ENCODE measurements at places on chromosomes 1 and 21.

DNA sequence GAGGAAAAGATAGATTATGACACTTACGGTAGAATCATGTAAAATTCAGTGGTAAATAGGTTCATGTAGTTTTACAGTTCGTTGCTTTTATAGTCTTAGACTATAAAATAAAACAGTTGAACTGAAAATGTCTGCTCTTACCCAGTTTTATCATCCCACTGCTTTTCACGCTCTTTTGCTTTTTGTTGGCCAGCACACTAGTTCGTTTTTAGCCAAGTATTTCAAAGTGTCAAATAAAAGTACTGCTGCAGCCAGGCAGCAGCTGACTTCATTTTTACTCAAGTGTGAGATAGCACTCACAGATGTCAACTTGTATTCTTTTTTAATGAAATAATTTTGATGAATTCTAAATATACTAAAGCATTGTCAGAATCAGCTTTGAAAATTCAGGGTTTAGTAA lies 18.5 kb upstream of the BTG3 start:
- DNase-seq, result no peak

- no peak for DNase-seq
These were observed 13.5 kb upstream of the MYOM3 start for GRCh38 chr1:24125456-24125855.

DNA sequence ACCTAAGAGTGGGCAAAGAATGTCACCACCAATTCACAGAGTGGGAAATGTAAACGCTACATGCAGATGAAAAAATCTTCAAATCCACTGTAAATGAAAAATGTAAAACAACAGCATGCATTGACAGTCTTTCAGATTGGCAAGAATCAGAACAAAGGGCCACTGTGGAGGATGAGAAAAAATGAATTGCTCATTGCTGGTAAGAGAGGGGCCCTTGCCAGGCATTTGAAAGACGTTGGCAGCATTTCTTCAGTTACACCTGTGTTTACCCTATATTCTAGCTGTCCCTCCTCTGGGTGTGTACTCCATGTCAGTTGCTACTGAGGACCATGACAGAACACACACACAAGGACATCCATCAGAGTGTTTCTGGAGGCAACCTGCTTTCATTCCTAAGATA lies 25.8 kb upstream of the AADACL3 start:
- DNase-seq, result no peak

- peak; percentile 70 for DNase-seq
These were observed 92.1 kb upstream of the ADAMTS5 start for GRCh38 chr21:27058673-27059605.

DNA sequence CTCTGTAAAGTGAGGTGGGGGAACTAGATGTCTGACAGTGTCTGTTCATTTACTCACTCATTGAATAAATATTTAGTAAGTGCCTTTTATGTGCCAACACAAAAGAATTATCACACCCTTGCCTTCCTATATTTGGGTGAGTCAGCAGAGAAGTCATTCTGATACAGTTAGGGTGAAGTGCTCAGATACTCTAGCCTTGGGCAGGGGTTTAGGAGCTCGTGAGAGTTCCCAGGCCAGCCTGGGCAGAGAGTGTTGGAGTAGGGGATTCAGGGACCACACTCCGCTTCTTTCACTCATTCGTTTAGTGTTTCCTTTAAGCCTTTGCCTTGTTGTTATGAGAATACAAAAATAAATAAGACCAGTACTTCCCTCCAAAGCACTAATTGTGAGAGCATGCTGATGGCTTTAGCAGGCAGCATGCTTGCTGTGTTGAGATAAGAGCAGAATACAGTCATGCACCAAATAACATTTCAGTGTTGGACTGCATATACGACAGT lies 83.9 kb downstream of the DYRK1A start:
- peak; percentile 62 for DNase-seq

GRCh38 chr1:33048426-33048825 lies 11.7 kb upstream of the AK2 start:
- no peak for DNase-seq

GRCh38 chr1:192983349-192983980 lies 75.7 kb downstream of the UCHL5 start:
- no peak for DNase-seq

DNA sequence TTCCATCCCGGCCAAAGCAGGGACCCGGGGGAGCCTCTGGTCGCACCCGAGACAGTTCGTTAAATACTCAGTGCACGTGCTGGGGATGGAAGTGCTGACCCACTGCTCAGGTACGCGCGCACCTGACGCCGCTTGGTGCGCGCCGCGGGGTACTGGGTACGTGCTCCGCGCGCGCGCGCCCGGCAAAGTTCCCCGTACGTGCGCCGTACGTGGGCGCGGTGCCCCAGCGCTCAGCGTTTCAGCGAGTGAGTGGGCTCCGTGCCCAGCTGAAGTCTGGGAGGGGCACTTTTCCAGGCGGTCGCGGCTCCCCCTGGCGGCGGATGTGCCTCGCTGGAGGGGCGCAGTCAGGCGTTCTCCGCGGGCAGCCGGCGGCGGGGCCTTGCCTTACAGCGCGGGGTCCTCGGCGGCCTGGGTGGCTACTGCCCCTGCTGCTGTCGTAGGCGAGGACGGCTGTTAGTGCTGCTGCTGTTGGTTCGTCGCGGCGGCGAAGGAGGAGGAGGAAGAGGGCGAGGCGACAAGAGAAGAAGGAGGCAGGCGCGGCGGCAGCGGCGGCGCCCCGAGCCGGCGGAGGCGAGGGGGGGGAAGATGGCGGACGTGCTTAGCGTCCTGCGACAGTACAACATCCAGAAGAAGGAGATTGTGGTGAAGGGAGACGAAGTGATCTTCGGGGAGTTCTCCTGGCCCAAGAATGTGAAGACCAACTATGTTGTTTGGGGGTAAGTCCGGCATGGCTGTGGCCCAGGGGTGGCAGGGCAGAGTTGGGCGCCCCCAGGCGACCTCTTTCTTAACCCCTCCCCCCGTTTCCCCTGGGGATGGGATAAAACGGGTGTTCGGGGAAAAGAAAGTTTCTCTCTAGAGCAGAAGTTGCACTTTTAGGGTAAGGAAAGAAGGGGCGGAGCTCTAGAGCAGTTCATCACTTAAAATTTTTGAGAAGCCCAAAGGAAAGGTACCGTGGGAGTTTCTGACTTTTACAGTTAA lies at the start of gene CDC73:
Gene CDC73, plus strand, starts transcription at position 416 of the 978 bp plus-strand sequence. Its CDS starts 170 bp downstream, at position 586.
- DNase-seq, result peak; percentile 98

GRCh38 chr1:43205671-43206070 lies 33.5 kb downstream of the CFAP57 start:
- peak; percentile 78 for DNase-seq

DNA sequence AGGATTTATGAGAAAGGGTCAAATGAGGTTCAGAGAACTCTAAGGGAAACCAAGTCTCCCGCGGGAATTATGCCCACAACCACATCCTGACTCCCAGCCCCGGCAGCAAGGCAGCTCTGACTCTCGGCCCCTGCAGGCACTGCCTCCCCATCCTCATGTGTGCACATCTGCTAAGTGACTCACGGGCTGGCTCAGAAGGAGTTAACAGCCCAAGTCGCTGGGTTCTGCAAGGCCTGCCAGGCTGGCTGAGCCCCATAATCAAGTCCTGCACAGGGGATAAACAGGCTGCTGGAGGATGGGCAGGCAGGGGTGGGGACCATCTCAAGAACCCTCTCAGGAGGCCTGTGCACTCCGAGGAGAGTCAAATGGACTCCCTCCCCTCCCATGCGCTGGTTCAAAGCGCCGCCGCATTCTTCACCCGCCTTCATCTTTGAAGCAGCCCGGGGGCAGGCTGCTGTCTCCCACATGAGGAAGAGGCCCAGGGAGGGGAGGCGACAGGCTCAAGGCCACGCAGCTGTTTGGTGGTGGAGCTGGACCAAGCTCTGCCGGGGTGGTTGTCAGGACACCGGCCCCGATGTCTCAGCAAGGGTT lies 344.3 kb downstream of the MATN1 start:
- peak; percentile 95 for DNase-seq

DNA sequence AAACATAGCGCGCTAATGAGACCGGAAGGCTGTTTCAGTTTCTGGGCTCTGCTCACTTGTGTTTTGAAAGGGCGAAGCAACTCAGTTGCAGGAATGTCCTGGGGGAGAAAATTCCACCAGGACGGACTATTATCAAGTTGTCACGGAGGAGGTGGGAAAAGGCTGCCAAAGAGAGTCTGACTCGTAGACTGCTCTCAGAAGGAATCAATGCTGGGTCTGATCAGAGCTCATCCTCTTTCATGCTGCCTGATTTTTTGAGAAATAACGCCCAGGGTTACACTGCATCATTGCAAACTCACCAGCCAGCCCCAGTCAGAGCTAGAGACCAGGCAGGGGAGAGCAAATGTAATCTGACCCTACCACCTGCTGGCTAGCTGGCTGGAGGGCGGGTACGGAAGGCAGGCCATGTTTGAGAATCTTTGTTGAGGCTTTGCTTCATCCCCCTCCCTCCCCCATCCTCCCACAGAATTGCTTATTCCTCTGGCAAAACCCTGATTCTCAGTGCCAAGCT lies 36.4 kb upstream of the BCL9 start:
- peak; percentile 37 for DNase-seq

DNA sequence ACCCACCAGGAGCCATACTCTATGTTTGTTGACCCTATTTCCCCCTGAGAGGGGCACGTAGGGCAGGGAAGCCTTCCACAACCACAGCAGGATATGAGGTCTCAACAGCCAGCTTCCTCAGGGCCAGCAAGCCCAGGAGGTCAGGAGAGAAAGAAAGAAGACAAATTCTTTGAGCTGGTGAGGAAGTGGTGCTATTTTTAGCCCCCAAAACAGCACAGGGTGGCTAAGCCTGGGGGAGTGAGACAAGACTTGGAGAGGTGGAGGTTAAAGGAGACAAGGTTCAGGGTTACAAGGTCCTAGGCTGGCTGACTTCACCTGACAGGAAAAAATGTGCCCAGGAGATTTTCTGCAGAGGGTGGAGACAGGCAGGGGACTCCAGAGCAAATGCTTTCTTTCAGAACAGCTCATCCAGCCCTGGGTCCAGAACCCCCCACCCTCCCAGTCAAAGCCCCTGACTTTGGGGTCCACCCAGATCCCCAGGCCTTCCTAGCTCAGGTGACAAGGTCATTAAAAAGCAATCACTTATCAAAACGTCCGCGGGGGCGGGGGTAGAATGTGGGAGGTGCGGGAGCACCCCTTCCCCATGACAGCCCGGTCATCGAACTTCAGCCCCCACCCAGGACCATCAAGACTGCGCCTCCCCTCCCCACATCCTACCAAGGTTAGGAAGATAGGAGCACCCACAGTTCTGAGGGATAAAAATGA lies 1.3 kb downstream of the SV2A start:
- DNase-seq, result peak; percentile 22

DNA sequence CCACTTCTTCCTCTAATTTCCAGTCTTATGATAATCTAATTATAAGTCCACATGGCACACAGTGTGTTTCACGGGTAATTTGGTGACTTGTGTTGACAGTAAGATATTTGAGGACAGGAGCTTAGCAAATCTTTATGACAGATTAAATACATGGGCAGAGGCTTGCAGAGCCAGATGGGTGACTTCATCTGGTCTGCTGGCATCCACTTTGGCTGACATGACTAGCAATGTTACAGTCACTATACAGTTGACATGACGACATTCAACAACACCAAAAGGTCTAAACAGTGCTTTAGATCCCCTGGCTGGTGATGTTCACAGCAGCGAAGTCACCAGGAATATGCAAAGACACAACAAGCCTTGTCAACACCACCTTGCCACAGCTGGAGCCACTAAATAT lies 147.2 kb downstream of the ETS2 start:
- no peak for DNase-seq

DNA sequence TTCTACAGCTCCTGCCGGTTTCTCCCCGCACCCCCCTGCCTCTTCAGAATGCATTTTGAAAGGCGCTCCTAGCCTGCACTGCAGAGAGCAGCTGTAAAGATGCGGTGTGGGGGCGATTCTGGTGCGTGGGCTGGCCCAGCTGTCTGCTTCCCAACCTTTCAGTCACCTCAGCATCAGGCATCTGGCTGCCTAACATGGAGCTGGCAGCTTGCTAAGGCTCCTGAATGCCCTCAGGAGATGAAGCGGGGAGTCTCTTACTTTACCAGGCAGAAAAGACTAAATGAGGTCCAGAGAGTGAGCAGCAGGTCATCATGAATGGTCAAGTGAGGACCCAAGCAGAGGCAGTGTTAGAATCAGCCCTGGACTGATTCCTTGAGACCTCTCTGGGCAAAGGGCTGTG lies 8.7 kb downstream of the IER5 start:
- DNase-seq, result no peak

DNA sequence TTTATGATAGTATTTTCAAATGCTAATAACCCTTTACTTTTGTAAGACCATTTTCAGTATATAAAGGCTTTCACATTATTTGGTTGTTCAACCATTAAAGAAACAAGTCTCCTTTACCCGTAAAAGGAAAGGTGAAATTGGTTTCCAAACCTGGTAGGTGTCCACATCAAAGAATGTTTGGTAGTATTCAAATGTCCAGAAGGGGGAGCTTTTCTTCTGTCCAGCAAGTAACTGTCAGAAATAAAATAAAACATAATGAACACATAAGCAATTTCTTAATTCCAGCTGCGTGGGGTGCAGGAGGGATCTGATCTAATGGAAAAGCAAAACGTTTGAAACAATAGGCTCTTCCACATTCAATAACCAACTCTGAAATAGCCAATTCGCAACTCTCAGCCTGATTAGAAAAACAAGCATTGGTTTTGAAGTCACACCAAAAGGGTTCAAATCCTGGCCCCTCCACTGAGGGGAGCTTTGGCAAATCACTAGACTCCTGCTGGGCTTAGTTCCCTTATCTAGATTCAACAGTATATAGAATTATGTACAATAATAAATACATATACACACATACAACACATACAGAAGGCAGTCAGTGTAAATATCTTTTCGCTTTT lies 11.0 kb downstream of the YIPF1 start:
- peak; percentile 42 for DNase-seq

DNA sequence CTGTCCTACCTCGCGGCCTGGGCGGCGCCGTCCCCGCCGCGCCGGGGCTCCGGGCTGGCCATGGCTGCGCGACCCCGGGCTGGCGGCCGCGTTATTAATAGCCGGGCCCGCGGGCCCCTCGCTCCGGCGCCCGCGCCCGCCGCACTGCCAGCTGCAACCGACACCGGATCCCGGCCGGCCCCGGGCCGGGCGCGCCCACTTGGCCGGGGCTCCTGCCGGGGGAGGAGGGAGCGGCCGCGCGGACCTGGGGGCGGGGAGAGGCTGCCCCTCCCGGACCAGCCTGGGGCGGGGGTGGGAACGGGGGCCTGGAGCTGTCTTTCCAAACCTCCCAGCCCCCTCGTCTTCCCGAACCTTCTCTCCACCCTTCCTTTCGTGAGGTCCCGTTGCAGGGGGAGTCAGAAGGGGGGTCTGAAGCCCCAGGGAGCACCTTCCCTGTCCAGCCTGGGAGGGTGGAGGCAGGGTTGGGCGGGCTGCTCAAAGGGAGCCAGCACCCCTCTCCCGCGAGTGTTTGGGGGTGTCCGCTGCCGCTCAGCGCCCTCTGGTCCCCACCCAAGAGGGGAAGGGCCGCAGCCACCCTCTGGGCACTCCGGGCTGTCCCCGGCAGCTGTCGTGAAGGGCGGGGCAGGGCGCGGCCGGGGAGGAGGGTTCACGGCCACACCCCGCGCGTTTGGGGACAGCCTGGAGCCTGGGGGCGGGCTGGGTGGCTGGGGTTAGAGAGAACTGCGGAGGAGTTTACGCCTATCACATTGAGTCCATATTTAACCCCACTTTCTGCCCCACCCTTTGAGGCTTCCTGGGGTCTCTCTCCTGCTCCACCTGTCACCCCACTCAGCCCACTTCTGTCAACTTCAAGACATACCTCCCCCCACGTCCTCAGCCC lies at the start of gene SYNC:
Gene SYNC, minus strand, starts transcription at position 172 of the 880 bp plus-strand sequence. Its CDS starts 110 bp downstream, at position 62.
- DNase-seq, result peak; percentile 95

GRCh38 chr21:41018431-41018830 lies 149.5 kb upstream of the BACE2 start:
- DNase-seq, result peak; percentile 6

GRCh38 chr1:35718492-35719336 lies at the start of gene C1orf216:
Gene C1orf216, minus strand, starts transcription at chr1:35718884. Its CDS starts 2,563 bp downstream, at chr1:35716321.
- DNase-seq, result peak; percentile 76
